ENCODE measurements at places on chromosomes 2 and 18.
A peak's percentile ranks its signal among the peaks of the same experiment; 100 is the strongest.

- no peak for DNase-seq
These were observed 1.1 kb downstream of the LDLRAD4 start for GRCh38 chr18:13219593-13220159.

DNA sequence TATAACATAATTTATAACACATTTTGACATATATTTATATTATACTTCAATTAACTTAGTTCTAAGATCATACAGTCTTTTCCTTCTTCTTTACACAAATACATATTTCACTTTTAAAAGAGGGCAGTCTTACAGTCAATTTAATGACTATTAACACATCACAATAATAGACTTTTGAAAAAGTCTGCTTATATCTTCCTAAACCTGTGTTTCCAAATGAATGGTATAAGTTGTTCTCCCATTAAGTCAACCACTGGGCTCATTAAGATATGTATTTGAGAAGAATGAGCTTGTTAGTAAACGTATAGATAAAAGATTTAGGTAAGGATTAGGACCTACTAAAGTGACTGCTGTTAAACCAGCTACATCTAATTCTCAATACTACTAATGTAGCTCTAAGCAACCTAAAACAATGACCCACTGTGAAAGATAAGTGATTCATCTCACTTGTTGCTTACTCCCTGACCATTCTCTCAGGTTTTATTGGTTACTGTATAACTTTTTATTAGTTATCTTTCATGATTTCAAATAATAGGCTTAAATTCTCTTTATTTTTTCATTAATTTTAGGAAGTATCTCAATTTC is 27.0 kb downstream of the SLC40A1 start:
- no peak for DNase-seq

DNA sequence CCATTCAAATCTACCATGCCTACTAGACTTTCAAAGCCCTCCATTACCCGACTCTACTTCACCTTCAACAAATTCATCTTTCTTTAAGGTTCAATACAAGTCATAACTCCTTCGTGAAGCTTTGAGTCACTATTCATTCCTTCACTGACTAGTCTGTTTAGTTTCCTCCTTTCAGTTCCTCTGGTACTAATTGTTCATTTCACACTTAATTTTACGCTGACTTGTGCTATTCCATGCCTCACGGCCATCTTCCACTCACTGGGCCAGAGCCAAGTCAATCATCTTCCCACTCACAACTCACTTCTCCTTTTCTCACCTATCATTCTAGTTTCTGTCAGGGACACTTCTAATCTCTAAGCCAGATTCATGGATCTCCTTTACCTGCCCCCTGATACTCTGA is 136.2 kb downstream of the MTX2 start:
- DNase-seq, result no peak

DNA sequence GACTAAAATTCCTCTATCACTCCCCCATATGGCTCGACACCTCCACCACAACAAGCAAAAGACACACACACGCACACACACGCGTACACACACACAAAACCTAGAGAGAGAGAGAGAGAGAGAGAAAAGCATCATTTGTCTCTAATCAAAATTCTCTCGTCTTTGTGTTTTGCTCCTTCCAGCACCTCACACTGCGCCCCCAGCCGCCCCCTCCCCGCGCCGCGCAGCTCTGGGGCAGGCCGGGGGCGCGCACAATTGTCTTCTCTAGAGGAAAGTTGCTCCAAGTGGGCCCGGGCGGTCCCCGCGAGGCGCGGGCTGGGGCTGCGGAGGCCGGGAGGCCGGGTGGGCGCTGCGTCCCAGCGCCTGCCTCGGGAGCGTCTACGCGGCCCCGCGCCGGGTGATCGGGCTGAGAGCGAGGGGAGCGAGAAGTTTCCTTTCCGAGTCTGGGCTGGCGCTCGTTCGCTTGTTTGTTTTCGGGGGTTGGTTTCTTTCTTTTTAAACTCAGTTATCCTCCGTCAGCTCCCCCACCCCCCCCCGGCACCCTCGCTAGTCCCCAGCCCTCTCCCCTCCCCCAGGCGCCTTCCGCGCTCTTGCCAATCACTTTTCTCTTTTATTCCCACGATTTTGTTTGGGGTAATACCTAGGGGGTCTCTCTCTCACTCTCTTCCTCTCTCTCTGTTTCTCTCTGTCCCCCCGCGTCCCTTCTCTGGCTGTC is 4.1 kb downstream of the ZEB2 start:
- peak; percentile 81 for DNase-seq

- DNase-seq, result no peak
These were observed 71.4 kb downstream of the HDAC4 start for GRCh38 chr2:239329284-239329971.

DNA sequence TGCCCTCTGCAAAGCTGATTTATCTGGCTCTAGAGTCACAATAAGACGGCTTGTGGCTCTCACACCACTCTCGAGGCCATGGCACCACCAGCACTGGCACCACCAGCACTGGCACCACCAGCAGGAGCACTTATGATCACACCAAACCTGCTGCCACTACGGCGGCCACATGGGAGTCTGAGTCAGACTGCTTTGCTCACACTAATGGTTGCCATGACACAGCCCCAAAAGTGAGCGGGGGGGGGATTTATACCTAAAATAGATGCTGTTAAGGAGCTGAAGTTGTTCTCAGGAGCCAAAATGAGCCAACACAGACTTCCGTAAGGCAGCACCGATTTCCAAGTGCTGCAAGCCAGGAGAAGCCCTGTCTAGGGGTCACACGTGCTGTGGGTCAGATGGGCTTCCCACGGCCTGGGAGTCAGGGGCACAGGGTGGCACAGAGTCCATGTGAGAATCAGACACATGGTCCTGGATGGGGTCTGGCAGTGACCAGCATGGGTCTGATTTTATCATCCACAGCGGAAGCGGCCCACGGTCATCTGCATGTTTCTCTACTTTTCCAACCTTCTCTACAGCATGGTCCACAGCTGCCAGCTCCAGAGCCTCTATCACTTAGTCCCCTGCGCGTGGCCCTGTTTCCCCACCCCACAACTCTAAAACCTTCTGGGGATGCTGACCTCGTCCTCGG is 16.7 kb downstream of the DNMT3A start:
- no peak for DNase-seq

DNA sequence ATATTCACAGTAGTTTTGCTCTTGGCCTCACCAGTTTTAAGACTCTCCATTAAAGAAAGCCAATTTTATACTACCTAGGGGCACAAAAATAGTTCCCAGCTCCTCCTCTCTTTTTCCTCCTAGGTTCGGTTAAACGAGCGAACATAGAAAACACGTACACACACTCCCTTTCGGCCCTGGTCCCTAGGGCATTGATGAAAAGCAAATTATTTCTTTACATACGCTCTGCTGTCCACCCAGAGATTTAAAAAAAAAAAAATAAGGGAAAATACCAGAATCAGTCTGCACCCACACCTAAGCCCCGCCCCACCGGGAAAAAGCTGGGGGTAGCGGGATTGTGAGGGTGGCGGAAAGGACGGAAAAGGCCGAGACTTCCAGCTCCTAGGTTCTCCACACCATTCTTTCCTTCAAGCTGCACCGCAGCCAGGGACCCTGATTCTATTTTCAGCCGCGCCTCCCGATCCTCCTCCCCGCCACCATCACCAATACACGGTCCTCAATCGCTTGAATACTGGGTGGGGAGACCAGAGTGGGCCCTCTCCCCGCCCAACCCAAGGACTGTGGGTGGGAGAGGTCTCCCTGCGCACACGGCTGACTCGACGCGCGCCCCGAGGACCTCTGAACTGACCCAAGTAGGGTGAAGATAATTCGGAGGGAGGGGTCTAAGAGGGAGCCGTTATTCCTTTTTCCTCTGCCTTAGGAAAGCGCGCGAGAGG is 769 bp downstream of the ATF2 start:
- no peak for DNase-seq

- DNase-seq, result no peak
These were observed 5.3 kb downstream of the EPB41L3 start for GRCh38 chr18:5538544-5538943.

- DNase-seq, result peak; percentile 33
These were observed 40.5 kb upstream of the NABP1 start for GRCh38 chr2:191637182-191638078.

DNA sequence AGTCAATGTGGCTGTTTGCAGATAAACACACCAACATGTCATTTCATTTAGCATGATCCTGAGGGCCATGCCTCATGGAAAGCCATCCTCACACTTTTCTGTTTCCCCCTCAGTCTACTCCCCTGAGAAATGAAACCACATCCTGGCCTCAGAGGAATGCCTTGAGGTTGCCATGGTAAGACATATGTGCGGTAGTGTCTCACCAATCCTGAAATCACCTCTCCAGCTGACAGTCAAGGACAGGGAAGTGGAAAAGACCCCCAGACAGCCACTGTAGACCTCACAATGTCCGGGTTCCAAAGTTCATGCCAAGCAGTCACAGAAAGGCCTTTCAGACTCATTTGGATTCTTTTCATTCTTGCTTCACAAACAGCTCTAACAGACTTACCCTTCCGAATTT is 175.2 kb upstream of the PKDCC start:
- DNase-seq, result peak; percentile 40

- DNase-seq, result peak; percentile 46
These were observed 5.6 kb upstream of the WDR7 start for GRCh38 chr18:56645415-56646016.

Data from NB4 (cell line).